AG20443 (cell line): ENCODE measurements at places on chromosomes 11 and 22.

- DNase-seq = no peak
Measured at GRCh38 chr11:33394431-33395109, 137.4 kb downstream of the HIPK3 start.

GRCh38 chr11:62413060-62413696 is 5.7 kb upstream of the SCGB1A1 start:
- no peak for DNase-seq

DNA sequence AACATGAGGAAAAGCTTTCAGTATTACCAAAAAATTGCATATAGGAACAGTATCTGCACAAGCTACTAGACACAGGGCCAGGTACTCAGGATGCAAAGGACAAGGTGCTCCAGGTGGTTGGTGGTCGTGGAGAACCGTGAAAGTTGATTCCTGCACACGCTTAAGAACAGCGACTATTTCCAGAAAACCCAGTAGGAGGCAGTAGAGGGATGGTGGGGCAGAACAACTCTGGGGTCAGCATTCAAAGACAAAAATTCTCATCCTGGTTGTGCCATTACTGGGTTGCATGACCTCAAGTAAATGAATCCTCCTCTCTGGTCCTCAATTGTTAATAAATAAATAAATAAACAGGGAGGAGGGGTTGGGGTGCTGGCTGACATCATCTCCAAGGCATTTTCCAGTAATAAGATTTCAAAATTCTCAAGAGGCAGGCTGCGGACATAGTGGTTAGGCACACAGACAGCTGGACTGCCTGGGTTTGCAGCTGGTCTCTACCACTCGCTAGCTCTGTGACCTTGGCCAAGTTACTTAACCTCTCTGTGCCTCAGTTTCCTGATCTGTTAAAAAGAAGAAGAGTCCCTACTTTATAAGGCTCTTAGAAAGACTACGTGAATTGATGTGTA is 89.6 kb downstream of the ISX start:
- DNase-seq = no peak

GRCh38 chr11:63622323-63622722 is 8.1 kb upstream of the PLAAT3 start:
- no peak for DNase-seq

DNA sequence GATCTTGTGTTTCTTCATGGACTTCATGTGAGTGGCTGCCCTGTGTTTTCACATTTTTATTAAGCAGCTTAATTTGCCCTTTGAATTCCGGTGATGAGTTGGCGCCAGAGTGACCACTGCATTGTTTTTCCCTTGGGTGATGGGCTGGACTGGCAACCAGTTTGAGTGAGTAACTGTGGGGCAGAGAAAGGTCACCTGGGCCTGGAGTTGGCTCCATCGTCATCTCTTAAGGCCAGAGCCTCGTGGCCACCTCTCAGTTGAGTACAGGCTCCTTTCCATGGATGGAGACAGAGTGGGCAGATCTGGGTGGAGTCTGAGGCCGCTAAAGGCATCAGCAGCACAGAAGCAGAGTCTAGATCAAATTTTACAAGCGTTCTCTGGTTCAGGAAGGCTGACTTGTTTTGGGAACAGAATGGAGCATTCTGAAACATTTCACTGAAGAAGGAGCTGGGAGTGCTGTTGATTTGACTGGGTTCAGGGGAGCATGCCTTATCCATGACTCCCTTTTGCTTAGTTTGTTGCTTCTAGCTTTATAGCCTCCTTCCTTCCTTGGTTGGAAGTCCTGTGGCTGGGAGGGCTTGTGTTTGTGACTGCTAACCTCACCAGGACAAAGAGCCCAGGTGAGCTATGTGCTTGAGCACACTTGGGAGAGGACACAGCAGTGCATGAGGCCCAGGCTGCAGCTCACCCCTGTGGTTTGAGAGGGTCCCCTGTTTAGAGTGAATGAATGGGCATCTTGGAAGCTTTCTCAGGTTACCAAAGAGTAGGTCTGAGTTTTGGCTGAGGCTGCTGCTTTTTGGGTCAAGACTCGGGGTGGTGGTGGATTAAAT is 7.8 kb downstream of the BCR start:
- no peak for DNase-seq

GRCh38 chr11:76008474-76008873 is 193.5 kb downstream of the UVRAG start:
- peak; percentile 27 for DNase-seq

- peak; percentile 93 for DNase-seq
Measured at GRCh38 chr11:119764108-119764868, 35.3 kb upstream of the NECTIN1 start.

DNA sequence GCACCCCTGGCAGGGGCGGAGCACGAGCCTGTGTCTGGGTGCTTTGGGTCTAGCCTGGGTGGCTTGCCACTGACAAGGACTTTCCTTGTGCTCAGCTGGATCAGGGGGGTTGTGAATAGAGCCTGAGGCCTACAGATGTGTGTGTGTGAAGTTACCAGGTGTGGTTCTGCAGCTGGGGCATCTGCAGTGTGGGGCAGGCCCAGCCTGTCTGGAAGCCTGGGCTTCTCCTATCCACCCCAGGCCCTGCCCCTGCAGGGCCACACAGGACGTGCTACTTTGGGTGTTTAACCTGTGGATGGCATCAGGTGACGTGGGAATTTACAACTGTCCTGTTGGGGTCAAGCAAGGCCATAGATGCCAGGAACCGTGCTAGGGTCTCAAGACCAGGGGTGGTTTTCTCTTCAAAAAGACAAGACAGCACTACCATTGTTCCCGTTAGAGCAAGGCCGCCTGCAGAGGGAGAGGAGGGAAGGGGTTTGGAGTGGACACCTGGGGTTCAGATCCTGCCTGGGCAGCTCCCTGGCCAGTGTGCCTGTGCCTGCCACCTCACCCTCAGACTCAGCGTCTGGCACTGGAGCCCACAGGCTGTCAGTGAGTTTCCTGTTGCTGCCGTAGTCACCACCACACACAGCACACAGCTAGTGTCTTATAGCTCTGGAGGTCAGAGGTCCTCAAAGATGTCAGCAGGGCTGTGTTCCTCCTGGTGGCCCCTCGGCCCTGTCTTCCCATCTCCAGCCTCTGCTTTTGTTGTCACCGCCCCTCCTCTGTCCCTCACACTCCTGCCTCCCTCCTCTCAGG is 31.6 kb downstream of the CTTN start:
- DNase-seq = no peak

DNA sequence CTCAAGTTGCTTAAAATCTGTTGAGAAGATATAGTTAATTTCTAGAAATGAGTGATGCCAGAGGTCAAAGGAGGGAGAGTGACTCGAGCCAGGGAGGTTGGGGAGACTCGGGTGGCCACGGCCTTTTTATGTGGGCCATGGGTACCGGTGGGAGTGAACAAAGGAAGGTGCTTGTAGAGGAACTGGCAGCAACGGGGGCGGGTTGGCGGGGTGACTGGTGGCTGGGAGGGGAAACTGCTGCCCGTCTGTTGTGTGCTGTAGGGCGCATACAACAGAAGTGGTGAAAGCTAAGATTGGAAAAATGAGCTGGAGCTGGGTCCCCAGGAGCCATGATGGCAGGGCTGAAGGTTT is 5.4 kb downstream of the DAGLA start:
- no peak for DNase-seq

DNA sequence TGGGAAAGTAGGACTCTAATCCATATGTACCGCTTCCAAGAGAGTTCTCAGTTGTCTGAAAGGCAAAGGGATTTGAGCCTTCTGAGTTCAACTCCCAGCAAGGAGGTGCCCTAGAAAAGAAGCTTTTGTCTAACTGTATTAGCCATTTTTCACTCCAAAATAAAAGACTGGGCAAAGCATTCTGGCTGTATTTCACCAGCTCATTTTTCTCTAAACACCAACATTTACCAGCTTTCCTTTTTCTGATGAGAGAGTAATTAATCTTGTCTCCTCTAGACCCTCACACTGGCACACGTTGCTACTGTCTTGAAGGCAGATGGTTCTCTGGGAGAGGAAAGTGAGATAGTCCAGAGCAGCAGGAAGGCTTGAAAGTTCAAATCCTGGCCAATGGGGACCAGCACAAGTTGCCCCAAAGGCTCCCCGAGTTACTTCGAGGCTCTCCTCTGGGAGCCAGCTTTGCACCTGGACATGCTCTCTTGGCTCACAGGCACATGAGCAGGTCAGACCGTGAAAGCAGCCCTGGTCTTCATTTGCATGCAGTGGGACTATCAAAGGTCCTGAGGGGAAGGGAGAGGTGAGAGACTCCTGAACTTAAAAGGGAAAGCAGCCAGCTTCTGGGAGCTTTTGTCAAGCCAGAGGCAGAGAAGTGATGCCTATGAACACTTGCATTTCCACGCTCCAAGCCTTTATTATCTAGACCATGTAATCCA is 100.0 kb downstream of the NTM start:
- no peak for DNase-seq

DNA sequence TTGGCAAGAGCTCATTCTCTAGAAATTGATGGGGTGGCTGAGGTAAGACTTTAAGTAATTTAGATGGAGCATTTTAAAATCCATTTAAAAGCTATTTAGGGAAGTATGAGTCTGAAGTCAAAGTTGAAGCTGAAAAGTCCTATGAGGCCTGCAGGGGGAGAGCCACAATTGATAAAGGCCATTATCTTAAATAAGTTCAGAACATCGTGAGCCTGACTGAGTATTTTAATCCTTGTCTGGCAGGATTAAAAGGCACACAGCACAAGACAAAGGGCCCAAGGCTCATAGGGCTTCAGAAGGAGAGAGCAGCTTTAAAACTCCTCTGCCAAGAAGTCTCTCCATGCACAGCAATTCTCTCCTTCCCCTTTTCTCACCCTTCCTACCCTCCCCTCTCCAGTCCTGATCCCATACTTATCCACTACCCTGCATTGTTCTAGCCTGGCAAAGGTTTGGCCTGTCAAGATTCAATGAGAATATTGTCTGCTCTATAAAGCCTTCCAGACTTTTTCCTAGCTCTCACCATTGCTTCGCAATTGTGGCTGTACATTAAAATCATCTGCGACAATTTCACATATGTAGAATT is 1312.9 kb downstream of the FAM181B start:
- DNase-seq = no peak

DNA sequence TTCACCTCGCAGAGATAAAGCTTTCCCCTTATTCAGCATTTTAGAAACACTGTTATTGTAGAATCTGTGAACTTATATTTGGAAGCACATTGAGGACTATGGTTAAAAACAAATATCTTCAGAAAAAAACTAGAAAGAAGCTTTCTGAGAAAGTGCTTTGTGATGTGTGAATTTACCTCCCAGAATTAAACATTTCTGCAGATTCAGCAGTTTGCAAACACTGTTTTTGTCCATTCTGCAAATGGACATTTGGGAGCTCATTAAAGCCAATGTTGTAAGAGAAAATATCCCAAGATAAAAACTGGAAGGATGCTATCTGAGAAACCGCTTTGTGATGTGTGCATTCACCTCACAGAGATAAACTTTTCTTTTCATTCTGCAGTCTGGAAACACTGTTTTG is 272.7 kb downstream of the OR4A5 start:
- no peak for DNase-seq

DNA sequence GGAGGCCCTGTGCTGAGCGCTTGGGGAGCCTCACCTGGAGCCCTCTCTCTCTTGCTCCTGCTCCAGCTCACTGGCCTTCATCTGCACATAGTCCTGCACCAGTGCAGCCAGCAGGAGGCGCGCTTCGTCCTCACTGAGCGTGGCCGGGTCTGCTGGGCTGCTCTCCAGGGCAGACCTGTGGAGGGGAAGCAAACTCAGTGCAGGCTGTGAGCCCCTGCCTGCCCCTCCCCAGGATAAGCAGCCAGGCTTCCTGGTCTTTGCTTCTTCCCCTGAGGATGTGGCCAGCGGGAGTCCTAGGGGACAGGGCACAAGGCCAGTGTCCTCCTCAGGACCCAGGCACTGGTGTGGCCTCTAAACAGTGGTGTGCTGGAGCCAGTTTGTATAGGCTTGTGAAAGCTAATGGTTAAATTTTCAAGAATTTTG is 2.2 kb downstream of the CALCA start:
- no peak for DNase-seq

DNA sequence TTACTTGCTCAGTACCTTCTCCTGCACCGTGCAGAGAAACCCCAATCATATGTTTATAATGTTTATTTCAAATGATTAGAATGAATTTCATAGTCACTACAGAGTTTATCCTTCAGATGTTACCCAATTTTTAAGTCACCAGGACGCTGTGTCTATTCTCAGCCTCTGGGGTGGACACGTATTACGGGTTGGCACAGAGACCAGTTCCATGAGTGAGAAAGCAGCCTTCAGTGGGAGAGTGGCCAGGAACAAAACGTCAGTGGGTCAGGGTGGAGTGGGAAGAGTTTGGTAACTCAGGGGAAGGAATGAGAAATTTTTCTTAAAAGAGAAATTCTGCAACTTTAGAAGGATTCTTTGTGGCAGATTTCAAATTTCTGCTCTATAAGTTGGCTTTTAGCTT is 77.1 kb upstream of the MTMR2 start:
- peak; percentile 92 for DNase-seq

DNA sequence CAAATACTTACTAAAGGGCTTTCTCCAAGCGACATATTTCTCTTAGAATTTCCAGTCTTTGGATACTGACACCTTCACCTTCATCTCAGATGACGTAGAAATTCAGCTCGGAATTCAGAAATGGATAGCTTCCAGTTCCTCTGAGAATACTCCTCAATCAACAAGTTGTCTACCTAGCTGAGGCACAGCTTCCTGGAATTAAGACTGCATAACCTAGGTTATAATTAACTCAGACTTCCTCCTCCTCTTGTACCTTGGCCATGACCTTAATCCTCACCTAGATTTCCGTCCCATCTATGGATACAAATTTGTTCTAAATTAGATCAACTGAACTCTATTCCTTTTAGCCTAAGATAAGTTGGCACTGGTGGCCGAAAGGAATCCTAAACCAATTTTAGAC is 17.4 kb downstream of the ATP5MG start:
- DNase-seq = no peak

GRCh38 chr11:133677387-133677786 is 145.1 kb upstream of the OPCML start:
- DNase-seq = no peak

- no peak for DNase-seq
Measured at GRCh38 chr11:6566704-6567370, 36.6 kb downstream of the RRP8 start.

DNA sequence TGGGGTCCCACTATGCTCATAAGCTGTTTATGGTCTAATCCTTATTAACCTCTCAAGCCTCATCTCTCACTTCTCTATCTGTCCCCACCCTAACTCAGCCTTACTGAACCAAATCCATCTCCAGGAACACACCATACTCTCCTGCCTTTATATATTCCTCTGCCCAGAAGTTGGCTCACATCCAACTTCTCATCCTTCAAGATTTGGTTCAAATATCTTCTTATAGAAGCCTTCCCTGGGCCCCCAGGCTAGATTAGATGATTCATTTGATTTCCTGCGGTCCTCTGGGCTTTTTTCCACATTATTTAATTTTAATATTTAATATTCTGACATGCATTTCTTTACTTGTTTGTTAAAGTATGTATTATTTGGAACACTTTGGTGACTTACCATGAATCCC is 23.2 kb downstream of the MEI1 start:
- no peak for DNase-seq

DNA sequence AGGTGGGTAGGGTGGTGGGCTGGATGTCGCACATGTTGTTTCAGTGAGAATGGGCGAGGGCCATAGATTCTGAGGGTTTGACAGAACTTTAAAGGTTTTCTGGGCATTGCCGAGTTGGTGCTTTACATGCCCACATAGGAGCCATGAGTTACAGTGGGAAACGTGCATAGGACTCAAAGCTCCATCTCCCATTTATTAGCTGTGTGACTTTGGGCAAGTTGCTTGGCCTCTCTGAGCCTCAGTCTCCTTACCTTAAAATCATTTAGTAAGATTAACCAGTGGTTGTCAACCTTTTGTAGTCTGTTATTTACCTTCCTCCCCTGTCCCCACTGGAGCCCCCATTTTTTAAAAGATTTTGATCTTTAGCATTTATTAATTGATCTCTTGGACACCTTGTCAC is 67.4 kb downstream of the SYT13 start:
- no peak for DNase-seq
